ENCODE measurements at places on chromosomes 1 and 21.

DNA sequence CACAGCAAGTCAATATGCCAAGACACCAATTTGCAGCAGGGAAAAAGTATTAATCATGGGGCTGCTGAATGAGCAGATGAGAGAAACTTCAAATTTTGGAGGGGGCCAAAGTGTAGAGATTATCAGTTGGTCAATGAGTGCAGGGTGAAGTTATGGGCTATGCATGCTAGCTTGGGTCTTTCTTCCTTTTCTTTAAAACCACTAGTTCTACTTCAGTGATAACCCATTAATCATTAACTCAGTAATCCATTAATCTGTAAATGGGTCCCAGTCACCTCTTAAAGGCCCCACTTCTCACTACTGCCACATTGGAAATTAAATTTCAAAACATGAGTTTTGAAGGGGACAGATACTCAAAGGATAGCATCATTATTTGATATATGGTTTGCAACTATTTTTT is 688.6 kb upstream of the ADGRL4 start:
- no peak for DNase-seq

DNA sequence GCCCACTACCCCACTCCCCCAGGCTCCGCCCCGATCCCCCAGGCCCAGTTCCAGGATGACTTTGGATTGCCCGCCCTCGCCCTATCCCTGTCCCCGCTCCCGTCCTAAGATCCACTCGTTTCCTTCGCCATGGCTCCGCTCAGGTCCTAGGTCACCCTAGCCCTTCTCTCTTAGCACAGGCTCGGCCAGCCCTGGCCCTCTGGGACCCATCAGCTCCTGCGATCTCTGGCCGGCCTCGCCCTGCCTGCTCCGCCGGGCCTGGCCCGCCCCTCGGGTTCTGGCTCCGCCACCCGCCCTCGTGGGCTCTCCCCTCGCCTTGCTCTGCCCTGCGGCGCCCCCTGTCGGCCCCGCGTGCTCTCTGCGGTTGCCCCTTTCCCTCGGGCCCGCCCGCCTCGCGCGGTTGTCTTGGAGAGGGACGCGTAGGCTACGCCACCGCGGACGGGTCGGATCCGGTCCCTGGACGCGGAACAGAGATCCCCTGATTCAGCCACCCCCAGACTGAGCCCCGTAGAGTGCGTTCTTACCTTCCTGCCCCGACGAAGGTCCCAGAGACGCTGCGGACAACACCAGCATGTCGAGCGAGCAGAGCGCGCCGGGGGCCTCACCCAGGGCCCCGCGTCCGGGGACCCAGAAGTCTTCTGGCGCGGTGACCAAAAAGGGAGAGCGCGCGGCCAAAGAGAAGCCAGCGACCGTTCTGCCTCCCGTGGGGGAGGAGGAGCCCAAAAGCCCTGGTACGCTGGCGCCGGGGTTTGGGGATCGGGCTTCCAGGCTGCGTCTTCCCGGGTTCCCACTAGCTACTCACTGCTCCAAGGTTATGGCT is at the start of gene LRRC71:
Gene LRRC71, plus strand, starts transcription at position 400 of the 820 bp plus-strand sequence. Its CDS starts 172 bp downstream, at position 572.
- peak; percentile 58 for DNase-seq

DNA sequence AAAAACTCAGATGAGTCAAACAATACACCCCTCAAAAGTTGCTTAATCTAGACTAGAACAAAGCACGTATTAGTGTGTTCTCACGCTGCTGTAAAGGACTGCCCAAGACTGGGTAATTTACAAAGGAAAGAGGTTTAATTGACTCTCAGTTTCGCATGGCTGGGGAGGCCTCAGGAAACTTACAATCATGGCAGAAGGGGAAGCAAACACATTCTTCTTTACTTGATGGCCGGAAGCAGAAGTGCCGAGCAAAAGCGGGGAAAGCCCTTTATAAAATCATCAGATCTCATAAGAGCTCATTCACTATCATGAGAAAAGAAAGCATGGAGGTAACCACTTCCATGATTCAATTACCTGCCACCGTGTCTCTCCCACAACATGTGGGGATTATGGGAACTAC is 10.1 kb downstream of the JAM2 start:
- no peak for DNase-seq

GRCh38 chr21:42796327-42797062 is 82.8 kb downstream of the WDR4 start:
- DNase-seq: no peak

- DNase-seq: no peak
Observed at GRCh38 chr1:29225361-29225760, 5.4 kb downstream of the MECR start.

GRCh38 chr1:152190589-152190988 is 31.6 kb upstream of the RPTN start:
- no peak for DNase-seq

DNA sequence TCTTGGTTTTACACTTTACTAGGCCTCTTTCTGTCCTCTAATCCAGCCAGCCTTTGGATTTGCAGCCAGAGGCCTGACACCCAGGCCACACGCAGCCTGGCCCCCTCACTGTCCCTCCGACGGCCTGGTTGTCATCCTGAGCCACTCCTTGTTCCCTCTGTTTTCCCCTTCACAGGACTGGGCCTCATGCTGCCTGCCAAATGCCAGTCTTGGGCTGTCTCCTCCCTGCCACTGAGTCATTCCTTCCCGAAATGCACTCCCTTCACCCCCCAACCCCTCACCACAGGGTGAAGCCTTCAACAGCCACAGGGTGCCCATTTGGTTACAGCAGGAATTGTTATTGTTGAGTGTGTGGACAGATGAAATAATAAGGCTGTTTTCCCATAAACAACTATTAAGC is 21.3 kb downstream of the ACOT11 start:
- no peak for DNase-seq

DNA sequence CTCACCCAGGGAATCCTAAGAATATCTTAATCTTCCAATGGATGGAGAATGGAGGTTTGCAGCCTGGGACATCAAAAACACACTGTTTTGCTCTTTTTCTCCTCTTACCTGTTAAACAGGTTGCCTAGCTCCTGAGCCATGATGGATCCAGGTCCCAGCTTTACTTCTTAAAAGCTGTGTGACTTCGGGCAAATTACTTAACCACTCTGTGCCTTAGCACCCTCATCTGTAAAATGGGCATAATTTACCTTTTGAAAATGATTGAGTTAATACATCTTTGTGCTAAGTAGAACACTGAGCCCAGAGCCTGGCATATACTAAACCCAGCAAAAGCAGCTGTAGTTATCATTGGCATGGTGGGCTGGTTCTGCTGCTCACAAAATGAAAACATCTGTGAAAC is 10.2 kb downstream of the COQ8A start:
- no peak for DNase-seq

- DNase-seq: peak; percentile 32
Observed at GRCh38 chr1:53462769-53463501, 3.7 kb downstream of the DMRTB1 start.

DNA sequence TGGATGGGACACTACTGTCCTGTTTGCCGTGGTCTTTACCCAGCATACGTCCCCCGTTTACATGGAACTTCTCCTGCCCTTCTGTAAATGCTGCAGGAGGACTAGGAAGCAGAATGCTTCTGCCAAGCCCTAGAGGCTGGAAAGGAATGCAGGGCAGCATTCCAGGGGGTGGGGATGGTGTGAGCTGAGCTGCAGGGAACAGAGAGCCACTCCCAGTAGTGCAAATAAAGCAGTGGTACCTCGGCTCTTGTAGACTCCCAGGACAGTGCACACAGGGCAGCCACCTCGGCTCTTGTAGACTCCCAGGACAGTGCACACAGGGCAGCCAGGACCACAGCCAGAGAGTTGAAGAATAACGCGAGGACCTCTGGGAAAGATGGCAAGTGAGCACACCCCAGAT is 35.4 kb downstream of the PTPRU start:
- DNase-seq: no peak

- DNase-seq: no peak
Observed at GRCh38 chr21:27606422-27606821, 639.5 kb upstream of the ADAMTS5 start.

DNA sequence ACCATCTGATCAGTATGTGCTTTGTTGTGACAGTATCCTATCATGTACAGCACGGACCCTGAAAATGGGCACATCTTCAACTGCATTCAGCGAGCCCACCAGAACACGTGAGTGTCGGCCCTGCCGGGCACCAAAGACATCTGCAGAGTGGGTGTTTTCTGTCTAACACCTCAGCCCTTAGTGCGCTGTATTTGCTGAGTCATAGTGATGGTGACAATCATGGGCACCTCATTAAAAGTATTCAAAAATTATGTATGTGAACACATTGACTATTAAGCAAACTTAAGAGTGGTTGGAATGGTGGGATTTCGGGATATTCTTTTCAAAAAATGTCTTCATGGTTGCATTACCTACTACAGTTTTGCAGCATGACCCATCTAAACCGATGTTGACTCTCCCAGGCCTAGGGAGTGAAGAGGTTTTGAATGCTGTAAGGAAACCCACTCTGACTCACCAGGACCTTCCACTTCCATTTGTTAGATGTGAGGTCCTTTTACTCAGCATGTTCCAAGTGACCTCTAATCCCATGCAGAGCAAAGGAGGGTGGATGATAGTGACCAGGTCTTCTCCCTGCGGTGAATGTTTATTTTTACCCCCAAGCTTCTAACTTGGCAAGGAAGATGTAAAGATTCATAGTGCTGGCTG is 20.1 kb downstream of the MGST3 start:
- no peak for DNase-seq

- DNase-seq: peak; percentile 93
Observed at GRCh38 chr1:98179151-98179773, 258.4 kb upstream of the DPYD start.

DNA sequence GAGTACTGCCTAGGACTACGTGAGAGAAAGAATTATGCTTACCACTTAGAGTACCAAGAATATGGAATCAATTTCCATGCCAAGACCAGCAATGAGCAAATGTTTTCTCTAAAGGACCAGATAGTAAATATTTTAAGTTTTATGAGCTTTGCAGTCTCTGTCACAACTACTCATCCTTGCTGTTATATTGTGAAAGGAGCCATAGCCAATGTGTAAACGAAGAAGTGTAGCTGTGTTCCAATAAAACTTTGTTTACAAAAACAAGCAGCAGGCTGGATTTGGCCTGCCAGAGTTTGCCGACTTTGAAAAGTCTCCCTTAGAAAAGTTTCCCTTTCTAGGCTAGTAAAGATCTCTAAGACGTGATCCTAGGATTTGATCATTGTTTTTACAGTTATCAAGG is 128.8 kb downstream of the PDE4B start:
- no peak for DNase-seq

- no peak for DNase-seq
Observed at GRCh38 chr1:221190249-221190648, 311.0 kb downstream of the HLX start.

DNA sequence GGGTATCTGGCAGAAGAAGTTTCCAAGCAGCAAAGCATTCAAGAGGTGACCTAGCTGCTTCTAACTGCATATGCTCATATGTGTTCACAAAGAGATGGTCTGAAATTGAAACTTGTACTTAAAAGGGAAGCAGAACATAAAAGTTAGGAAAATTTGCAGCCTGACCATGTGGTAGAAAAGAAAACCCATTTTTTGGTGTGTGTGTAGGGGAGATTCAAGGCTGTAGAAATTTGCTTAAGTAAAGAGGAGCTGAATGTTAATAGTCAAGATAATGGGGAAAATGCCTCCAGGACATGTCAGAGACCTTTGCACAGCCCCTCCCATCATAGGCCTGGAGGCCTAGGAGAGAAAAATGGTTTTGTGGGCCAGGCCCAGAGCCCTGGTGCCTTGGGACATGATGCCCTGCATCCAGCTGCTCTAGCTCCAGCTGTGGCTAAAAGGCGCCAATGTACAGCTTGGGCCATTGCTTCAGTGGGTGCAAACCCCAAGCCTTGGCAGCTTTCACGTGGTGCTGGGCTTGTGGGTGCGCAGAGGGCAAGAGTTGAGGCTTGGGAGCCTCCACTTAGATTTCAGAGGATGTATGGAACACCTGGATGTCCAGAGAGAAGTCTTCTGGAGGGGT is 54.9 kb downstream of the DHRS3 start:
- no peak for DNase-seq

- no peak for DNase-seq
Observed at GRCh38 chr1:104353580-104353979, 603.9 kb downstream of the AMY1C start.

- DNase-seq: no peak
Observed at GRCh38 chr21:44028287-44028659, 16.2 kb downstream of the TRAPPC10 start.

DNA sequence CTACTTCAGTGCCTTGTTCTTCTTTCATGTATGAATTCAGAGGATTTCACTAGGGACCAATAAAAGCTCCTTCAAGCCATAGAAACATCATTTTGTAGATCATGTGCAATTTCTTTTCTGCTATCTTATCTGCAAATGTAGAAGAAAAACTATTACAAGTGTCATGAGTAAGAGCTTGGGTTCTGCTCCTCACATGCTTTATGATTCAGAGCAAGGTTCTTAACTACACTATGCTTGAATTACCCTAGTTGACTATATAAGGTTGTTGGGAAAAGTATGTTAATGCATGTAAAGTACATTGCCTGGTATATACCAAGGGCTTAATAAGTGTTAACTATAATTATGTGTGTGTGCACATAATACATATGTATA is 91.4 kb upstream of the S1PR1 start:
- no peak for DNase-seq

GRCh38 chr1:214377485-214377884 is 96.5 kb downstream of the SMYD2 start:
- DNase-seq: no peak

- DNase-seq: no peak
Observed at GRCh38 chr1:15915991-15916390, 59.9 kb downstream of the ZBTB17 start.

DNA sequence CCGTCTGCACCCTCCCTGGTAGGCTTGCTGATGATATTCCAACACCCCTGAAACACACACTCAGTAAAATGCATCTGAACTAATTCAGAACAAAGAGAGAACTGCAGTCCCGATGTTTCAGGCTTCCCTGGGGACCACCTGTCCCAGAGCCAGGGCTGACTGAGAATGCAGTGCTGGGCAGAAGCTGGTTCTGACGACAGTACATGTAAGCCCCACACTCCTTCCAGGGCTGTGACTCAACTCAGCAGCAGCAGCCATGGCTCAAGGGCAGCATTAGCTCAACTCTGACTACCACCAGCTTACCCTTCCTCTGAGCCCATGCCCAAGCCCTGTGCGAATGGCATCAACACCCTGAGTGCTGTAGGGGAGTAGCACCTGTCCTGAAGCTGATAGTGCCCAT is 56.4 kb upstream of the SIPA1L2 start:
- no peak for DNase-seq
